ENCODE measurements at places on chromosomes 3 and 15.

GRCh38 chr3:43894176-43895049 is 203.7 kb downstream of the ABHD5 start:
- peak; percentile 75 for DNase-seq

GRCh38 chr15:29316422-29316821 is 46.8 kb upstream of the NSMCE3 start:
- DNase-seq = no peak

GRCh38 chr3:78919021-78919755 is 848.6 kb downstream of the ROBO1 start:
- DNase-seq = no peak

GRCh38 chr3:23834082-23834870 is 28.5 kb downstream of the UBE2E1 start:
- no peak for DNase-seq

- no peak for DNase-seq
Observed at GRCh38 chr15:61169275-61169903, 59.7 kb downstream of the RORA start.

DNA sequence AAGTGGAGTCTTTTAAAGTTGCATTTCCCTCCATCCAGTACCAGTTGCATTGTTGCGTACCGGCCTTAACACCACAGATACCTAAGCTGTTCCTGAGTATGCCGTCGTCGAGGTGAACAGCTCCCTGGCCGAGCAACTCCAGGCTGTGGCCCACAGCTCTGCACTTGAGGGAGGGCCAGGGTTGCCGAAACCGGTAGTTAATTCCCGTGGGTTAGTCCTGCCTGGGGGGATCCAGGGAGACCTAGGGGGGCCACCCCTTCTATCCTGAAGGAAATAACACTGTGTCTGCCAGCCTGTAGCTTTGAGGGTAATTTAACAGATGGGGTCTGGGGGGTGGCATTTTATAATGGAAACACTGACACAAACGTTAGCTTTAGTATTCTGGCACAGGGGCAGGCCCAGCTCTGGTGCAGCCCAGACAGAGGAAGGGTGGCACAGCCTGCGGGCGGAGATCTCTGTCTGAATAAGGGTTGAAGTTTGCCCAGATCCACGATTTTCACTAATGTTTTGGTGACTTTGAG is 60.8 kb downstream of the RGMA start:
- no peak for DNase-seq

- peak; percentile 87 for DNase-seq
Observed at GRCh38 chr3:120855665-120856437, 52.2 kb upstream of the STXBP5L start.

- no peak for DNase-seq
Observed at GRCh38 chr15:92661069-92661468, 5.5 kb upstream of the FAM174B start.

GRCh38 chr3:103791786-103792515 is 1357.1 kb downstream of the ZPLD1 start:
- DNase-seq = no peak

DNA sequence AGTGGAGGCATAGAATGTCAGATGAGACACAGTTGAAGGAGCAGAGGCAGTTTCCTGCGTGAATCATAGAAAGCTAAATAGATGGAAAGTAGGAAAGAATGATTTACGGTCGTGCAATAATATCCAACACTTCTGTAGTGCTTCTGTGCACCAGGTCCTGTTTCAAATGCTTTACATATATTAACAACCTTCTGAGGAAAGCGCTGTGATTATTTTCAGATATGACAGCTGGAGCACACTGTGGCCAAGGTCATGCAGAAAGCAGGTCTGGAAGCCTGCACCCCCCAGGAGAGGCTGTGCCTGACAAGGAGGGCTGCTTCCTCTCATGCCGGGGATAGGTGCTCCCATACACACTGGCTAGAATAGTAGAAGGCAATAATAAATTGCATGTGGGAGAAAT is 104.5 kb downstream of the CHRNA7 start:
- no peak for DNase-seq

GRCh38 chr15:66581972-66582537 is 16.3 kb upstream of the LCTL start:
- no peak for DNase-seq

DNA sequence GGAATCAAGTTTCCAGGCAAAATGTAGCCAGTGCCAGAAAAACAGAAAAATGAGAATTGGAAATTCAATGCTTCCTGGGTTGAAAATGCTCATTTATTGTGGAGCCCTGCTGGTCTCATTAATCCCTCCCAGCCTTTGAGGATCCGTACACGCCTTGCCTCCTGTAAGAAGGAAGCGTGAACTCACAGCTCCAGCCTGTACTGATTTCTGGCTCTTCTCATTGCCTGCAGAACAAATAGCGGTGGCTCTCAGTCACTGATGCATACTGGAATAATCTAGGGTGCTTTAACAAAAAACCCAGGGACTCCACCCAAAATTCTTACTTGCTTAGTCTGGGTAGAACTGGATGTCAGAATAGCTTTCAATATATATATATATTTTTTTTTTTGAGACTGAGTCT is 29.3 kb upstream of the SLC24A5 start:
- DNase-seq = no peak

GRCh38 chr15:81032355-81032754 is 31.6 kb downstream of the TLNRD1 start:
- no peak for DNase-seq

DNA sequence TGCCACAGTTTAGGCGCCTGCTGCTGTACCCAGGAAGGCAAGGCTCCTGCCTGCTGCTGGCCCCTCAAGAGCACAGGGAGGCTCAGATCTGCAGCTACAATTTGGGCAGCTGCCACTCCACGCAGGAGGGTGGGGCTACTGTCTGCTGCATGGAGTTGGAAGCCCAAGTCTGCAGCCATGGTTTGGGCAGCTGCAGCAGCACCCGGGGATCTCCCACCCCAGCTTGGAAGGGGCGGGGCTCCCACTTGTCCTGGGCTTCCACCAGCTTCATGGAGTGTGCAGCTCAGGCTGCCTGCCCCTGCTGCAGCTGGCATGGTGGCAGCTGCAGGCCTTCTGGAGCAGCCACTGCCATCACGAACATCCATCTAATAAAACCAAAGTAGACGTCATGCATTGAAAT is 512.9 kb downstream of the PYDC2 start:
- no peak for DNase-seq

GRCh38 chr3:41026394-41027177 is 172.7 kb upstream of the CTNNB1 start:
- DNase-seq = peak; percentile 32

GRCh38 chr3:60756241-60757030 is 494.8 kb downstream of the FHIT start:
- DNase-seq = no peak

- DNase-seq = no peak
Observed at GRCh38 chr3:10319804-10320203, 1.1 kb downstream of the SEC13 start.

DNA sequence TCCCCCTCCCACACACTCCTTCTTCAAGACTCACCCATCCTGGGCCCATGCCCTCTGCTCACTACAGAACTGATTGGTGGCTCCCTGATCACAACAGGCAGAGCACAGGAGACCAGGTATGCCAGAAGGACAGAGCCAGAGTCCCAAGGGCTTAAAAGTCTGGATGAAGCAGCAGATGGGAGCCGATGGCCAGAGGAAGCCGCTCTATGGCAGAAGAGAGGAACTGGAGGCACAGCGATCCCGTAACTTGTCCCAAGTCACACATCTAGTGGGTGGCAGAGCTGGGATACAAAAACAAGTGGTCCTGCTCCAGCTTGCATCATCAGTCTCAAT is 20.7 kb downstream of the ITGA11 start:
- no peak for DNase-seq

- DNase-seq = no peak
Observed at GRCh38 chr3:197354568-197355001, 56.2 kb upstream of the DLG1 start.

DNA sequence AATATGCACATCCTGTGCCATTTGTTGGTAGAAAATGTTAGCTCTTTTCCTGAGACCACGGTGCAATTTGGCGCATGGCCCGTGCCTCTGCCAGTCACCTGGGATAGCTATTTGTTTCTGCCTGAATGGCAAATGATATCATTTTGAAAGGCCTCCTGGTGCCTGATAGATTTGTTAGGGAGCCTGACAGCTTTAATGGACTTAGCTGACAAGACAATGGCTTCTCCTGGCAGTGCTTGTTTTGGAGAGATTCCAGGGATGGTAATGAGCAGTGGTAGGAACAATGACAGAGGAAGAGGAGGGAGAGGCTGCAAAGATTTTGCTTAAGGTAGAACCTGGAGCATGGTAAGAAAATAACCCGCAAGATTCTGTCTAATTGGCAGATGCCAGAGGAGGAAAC is 268.5 kb downstream of the CLSTN2 start:
- DNase-seq = no peak

- peak; percentile 81 for DNase-seq
Observed at GRCh38 chr3:37855363-37855970, 6.2 kb upstream of the CTDSPL start.

DNA sequence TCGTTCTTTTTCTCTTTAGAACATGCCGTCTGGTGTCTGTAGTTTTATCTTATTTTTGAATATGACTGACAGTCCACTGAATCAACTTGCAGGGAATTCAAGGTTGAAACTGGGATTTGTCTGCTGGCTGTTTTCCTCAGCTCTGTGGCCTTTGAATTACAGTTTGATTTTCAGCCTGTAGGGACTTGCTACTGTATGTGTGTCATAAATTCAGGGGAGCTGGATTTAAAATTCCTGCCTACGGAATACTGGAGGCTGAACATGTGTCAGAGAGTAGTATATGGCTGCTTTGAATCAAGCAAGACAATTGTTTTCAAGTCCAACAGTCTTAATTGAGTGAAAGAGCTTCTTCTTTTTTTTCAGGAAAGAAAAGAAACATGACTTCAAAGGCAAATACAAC is 33.9 kb downstream of the RARB start:
- no peak for DNase-seq

GRCh38 chr3:168425936-168426595 is 330.3 kb upstream of the GOLIM4 start:
- DNase-seq = no peak

DNA sequence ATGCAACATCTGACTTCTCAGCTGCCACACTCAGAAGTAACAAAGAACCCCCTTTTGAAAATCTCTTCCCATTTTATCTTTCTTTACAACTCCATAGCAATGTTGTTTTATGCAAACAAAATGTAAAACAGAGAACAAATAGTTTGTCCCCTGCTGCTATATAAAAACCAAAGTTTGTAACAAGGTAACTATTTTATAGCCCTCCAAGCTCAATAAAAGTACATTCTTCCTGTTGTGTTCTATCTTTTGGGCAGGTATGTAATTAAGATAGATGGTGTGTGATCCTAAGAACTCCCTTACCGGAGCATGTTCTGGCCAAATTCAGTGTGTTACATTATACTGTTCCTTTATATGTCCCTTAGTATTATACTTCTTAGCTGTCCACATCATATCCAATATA is 12.6 kb upstream of the CGNL1 start:
- no peak for DNase-seq

DNA sequence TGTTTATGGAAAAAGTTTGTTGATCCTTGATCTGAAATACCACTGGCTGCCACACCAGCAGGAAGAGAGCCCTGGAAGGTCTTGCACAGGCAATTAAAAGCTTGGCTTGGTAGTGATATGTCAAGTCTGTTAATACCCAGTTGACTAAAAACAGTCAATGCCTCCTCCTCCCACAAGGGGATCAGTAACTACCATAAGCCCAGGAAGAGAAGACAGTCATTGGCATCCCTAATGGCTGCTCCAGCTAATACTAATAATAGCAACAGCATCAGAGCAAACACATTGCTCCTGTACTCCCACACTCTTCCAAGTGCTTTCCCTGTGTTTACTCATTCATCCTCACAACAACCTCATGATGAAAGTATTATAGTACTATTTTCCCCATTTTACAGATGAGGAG is 528.6 kb downstream of the TAFA4 start:
- DNase-seq = no peak

- DNase-seq = no peak
Observed at GRCh38 chr3:128195369-128195768, 42.1 kb downstream of the EEFSEC start.

- DNase-seq = no peak
Observed at GRCh38 chr3:169479314-169479939, 184.1 kb downstream of the MECOM start.

- DNase-seq = no peak
Observed at GRCh38 chr3:8886546-8886945, 76.7 kb downstream of the RAD18 start.

- no peak for DNase-seq
Observed at GRCh38 chr3:171825222-171825828, 15.0 kb upstream of the PLD1 start.

- peak; percentile 95 for DNase-seq
Observed at GRCh38 chr3:9792405-9793160, at the start of the genes ARPC4 and TADA3. Gene ARPC4 (plus strand): TSS chr3:9793082. CDS start chr3:9793122, 40 bp downstream. Gene TADA3 (minus strand): TSS chr3:9792473. CDS start chr3:9791466, 1,007 bp downstream.

GRCh38 chr3:143201045-143201444 is 81.5 kb downstream of the CHST2 start:
- DNase-seq = no peak

DNA sequence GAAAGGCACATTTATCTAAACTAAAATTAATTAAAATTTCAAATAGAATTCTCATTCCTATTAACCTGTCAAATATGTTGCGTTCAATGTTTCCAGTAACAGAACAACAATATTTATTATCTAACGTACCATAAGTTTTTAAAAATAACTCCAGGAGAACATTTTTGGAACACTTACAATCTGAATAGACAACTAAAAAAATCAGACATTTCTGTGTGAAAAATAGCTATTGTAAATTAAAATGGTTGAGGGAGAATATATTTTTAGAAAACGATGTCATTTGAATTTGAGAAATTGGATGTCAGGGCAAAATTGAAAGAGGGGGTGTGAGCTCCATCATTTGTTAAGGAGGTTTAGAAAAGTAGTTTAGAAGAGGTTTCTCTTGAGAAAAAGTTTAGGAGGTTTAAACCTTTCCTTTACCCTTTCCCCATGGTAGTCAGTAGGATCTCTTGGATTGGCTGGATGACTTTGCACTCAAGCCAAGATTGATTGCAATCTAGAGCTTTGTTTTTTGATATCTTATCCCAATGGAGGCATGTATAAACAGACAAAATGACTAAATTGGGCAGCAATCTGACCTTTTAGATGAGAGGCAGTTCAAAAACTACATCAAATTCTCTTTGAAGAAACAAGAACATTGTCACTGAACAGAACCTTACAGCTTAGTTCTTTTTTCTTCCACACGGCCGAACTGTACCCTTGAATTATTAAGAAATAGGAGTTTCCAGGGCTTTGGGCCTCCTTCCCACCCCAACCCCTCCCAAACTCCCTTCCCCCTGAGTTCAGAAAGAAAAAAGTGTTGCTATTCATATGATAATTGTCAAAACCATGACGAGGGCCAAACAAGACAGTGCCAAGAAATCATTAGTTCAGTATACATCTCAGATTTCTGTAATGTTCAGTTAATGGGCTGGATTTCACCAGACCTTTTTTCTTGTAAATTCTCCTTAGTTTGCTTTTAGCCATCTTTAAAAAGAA is 79.7 kb upstream of the CDIN1 start:
- no peak for DNase-seq

All from cerebellum (tissue), 4 donors.